Stomach (tissue), 19 donors: ENCODE measurements at places on chromosomes 4 and X.

GRCh38 chr4:19735012-19735411, 516.7 kb upstream of the SLIT2 start:
- DNase-seq: no peak

GRCh38 chr4:72786401-72786990, 217.5 kb upstream of the ADAMTS3 start:
- DNase-seq: no peak

DNA sequence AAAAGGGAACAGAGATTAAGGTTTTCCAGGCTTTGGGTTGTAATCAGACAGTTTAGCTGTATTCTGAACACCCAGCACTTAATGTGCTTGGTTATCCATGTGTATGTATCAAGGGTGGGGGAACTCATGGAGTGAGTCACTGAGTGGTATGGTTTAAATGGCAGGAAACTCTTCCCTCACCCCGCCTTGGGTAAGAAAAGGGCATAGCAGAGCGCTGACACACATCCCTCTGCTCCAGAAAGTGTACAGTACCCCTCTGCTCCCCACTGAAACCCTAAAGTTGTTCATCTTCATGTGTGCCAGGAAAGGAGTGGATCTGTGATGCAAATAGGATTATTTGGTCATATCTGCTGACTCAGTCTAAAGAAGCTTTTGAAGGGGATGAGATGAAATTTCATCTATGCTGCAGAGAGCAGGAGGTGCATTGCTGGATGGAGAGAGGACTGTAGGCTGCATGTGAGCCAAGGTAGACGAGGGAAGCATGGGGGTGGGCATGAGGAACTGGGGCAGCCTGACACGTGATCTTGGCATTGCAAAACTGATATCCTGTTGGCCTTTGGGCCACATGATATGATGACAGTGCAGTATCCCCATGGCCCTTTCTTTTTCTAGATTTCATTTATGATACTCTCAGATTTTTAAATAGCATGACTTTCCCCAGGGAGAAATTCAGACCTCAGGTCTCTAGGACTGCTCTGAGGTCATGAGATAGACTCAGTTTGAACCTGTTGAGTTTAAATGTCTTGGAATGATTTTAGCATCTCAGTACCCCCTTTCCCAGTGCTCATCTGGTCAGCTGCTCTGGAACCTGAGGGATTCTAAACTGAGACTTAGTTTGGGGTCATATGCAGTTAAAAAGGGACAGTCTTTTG, 84.8 kb downstream of the TMEM164 start:
- peak; percentile 21 for DNase-seq

GRCh38 chr4:61478340-61478739, 278.2 kb downstream of the ADGRL3 start:
- no peak for DNase-seq
